ENCODE measurements at places on chromosomes 3 and 15. TPM values are rescaled to one million over a fixed set of nuclear protein-coding genes. Genes with fewer than 3 reads are reported as not detected.

Gene RAB6B
- 7.9 TPM for polyA plus RNA-seq

Gene ZDHHC19
- 2.5 TPM for polyA plus RNA-seq

Gene GOLGA8M
- not detected for polyA plus RNA-seq

Gene LMAN1L
- not detected for polyA plus RNA-seq

Gene HMG20A
- 35.9 TPM for polyA plus RNA-seq

Gene BUB1B
- polyA plus RNA-seq, result 48.9 TPM

Gene STARD9
- 3.3 TPM for polyA plus RNA-seq

Gene DNAH12
- polyA plus RNA-seq, result not detected

Gene CCR8
- polyA plus RNA-seq, result 0.35 TPM

Gene MESP2
- 1.6 TPM for polyA plus RNA-seq

Gene POPDC2
- polyA plus RNA-seq, result 1.2 TPM

Gene SNTN
- polyA plus RNA-seq, result not detected

Gene RASL12
- polyA plus RNA-seq, result 16.7 TPM

Gene STRIT1
- polyA plus RNA-seq, result 0.15 TPM

Gene DUOXA2
- polyA plus RNA-seq, result 0.05 TPM
